Naive thymus-derived CD4-positive, alpha-beta T cell (primary cell): ENCODE measurements at places on chromosomes 3 and 15. TPM values are rescaled to one million over a fixed set of nuclear protein-coding genes. Genes with fewer than 3 reads are reported as not detected.

GRCh38 chr3:128060473-128061381 lies 8.5 kb downstream of the SEC61A1 start:
- no peak for DNase-seq

- no peak for DNase-seq
Measured at GRCh38 chr3:183958226-183958625, 59.5 kb downstream of the ABCC5 start.

DNA sequence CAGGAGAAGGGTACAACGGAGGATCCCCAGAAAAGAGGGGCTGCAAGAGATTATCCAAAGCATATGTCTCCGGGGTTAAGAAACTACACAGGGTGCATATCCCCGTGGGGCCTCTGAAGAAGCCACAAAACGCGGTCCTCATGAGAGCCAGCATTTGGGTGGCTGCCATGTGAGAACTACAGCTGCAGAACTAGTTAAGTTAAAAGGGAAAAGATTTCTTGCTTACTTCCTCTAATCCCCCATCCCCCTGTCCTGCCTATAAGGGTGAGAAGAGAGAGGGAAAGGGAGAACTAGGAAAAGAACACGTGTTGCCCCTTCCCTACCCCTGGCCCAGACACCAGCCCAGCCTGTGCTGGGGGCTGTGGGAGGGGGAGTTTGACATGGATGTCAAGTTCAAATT lies 70.4 kb upstream of the PCSK6 start:
- no peak for DNase-seq

Gene ECE2
- not detected for total RNA-seq

- no peak for DNase-seq
Measured at GRCh38 chr15:92140796-92141195, 252.9 kb upstream of the ST8SIA2 start.

GRCh38 chr3:148366743-148367410 lies 330.8 kb upstream of the AGTR1 start:
- DNase-seq: no peak

GRCh38 chr3:17261627-17262369 lies 377.0 kb downstream of the PLCL2 start:
- DNase-seq: no peak

GRCh38 chr15:82714016-82714415 lies 4.3 kb upstream of the AP3B2 start:
- no peak for DNase-seq

Gene RNF123
- total RNA-seq: 46.7 TPM

Gene PEX5L
- total RNA-seq: not detected

- DNase-seq: no peak
Measured at GRCh38 chr15:77312523-77312922, 107.4 kb downstream of the PEAK1 start.

Gene CA12
- total RNA-seq: not detected

DNA sequence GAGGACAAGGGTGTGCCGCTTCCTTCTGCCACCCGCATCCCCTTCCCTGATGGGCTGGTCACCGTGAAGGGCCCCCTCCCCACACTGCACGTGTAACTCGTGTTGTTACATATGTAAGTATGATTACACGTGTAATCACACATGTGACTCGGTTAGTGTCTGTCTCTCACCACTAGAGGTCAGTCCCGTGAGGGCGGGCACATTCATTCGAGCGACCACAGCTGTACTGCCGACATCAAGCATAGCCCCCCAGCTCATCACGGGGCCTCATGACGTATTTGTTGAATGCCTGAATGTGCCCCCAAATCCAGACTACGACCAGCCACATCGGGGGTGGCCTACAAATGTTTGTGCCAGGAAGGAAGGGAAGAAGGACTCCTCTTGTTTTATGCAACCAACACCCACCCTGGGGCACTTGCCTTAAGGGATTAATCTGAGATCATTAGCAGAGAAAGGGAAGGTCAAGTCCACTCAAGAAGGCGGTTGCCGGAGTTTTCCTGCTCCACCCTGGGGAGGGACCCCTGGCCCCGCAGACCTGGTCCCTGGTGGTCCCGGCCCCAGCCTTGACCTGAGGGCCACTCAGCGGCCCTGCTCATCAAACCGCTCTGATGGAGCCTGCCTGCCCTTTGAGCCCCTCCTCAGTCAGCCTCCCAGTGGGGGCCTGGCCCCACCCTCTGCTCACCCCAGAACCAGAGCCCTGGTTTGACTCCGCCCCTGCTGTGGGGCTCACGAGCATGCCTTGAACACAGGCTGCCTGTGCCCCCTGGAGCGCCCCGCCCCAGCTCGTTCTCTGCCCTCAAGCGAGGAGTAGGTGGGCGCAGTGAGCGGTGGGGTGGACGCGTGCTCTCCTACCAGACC lies 52.8 kb downstream of the RGMA start:
- peak; percentile 31 for DNase-seq

Gene SLC22A13
- 0.65 TPM for total RNA-seq

Gene THAP10
- total RNA-seq: not detected in 2 replicates

GRCh38 chr3:184387174-184387714 lies 7.4 kb downstream of the CHRD start:
- DNase-seq: no peak

DNA sequence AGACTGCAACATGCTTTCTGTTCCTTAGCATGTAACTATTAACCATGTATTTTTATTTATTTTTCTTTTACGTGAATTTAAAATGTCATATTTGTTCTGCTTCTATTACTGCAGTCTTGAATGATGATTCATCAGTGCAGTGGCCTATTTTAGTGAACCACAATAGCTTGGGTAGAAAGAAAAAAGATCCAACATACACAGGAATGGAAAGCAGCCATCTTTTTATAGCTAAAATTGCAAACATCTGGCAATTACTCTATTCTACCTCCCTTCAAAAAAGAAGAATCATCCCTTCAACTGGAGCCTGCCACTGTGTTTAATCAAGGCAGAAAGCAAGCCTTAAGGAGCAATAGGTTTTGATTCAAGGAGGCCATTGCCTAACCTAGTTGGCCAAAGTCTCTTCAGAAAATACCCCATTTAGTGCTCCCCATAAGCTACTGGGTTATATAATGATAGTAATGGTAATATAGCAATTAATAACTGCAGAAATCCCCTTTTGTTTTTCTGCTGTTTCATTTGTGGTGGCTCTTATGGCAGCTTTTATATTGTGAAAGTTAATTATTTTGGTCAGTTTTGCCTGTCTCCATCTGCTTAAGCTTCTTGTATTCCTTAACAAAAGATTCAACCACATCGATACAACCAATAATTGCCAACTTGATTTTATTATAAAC lies 267.3 kb downstream of the LPP start:
- no peak for DNase-seq

DNA sequence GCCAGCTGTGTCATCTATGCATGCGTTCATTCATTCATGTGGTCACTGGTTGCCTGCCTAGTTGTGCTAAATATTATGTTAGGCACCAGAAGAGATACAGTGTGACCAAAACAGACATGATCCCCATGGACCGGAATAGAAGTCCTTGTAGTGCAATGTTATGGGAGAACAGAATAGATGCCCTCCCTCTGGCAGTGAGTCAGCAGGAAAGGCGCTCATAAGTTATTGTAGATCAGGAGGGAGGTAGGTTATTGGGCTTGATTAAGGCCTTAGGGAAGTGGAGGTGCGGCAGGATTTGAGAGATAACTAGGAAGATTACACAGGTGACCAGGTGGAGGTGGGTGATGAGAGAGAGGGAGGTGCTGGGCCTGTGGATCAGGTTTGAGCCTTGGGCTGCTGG lies 5.2 kb downstream of the MCTP2 start:
- no peak for DNase-seq

GRCh38 chr3:192921793-192922192 lies 4.1 kb upstream of the MB21D2 start:
- no peak for DNase-seq

Gene CACNA2D2
- 0.97 and 1.1 TPM in 2 replicates for total RNA-seq

DNA sequence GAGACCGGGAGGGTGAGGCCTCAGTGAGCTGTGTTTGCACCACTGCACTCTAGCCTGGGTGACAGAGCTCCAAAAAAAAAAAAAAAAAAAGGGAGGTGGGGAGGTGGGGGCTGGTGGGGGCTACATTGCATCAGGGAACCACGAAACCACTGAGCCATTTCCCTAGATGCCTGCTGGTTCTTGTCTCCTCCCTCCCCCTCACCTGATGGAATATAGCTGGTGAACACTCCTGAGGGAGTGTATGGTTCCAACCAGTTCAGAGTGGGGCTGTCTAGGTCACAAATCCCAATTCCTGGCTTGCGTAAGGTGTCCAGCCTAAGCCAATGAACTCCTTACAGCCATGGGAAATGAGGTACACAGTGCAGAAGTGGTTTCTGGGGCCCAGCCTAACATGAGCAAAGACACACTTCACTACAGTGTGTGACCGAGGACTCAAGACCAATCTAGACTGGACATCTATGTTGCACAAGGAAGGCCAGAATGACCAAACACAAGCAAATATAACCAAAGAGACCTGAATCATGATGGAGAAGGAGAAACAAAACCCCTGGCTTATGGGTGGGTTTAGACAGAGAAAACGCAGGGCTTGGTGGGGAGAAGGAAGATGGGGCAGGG lies 39.1 kb upstream of the OSBPL11 start:
- no peak for DNase-seq

Gene UROC1
- not detected for total RNA-seq

- DNase-seq: no peak
Measured at GRCh38 chr3:54781728-54782127, 146.1 kb downstream of the LRTM1 start.
